ENCODE measurements at places on chromosomes 4 and X.

GRCh38 chr4:149885896-149886295, 70.3 kb upstream of the IQCM start:
- no peaks in the 10 kb centered on the region for H3K36me3 ChIP-seq
- H3K4me3 ChIP-seq, result no peak overlapping the region
- DNase-seq, result peak; percentile 94
- no peak overlapping the region for H3K27ac ChIP-seq
- peaks cover 2% of the 10 kb centered on the region for H3K4me1 ChIP-seq
- no peaks in the 10 kb centered on the region for H3K27me3 ChIP-seq

- H3K4me3 ChIP-seq, result no peak overlapping the region
- H3K27me3 ChIP-seq, result no peaks in the 10 kb centered on the region
These were observed 230.0 kb upstream of the GPC4 start for GRCh38 chrX:133645256-133645655.

GRCh38 chr4:61359301-61359700, 159.2 kb downstream of the ADGRL3 start:
- no peak overlapping the region for H3K27ac ChIP-seq
- no peaks in the 10 kb centered on the region for H3K36me3 ChIP-seq
- H3K27me3 ChIP-seq, result no peaks in the 10 kb centered on the region
- no peak overlapping the region for H3K4me3 ChIP-seq
- no peaks in the 10 kb centered on the region for H3K4me1 ChIP-seq

DNA sequence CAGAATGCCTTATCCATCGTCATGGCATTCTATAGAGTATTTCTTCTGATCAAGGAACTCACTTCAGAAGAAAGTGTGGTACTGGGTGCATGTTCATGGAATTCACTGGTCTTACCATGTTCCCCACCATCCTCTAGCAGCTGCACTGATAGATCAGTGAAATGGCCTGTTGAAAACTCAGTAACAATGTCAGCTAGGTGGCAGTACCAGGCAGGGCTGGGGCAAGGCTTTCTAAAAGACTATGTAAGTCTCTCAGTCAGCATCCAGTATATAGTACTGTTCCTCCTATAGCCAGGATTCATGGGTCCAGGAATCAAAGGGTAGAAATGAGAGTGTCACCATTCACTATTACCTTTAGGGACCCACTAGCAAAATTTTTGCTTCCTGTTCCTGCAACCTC, 15.8 kb upstream of the LDB2 start:
- no peaks in the 10 kb centered on the region for H3K4me1 ChIP-seq
- no peaks in the 10 kb centered on the region for H3K36me3 ChIP-seq
- peak; percentile 56 for DNase-seq
- H3K27me3 ChIP-seq, result no peaks in the 10 kb centered on the region
- H3K4me3 ChIP-seq, result no peak overlapping the region

DNA sequence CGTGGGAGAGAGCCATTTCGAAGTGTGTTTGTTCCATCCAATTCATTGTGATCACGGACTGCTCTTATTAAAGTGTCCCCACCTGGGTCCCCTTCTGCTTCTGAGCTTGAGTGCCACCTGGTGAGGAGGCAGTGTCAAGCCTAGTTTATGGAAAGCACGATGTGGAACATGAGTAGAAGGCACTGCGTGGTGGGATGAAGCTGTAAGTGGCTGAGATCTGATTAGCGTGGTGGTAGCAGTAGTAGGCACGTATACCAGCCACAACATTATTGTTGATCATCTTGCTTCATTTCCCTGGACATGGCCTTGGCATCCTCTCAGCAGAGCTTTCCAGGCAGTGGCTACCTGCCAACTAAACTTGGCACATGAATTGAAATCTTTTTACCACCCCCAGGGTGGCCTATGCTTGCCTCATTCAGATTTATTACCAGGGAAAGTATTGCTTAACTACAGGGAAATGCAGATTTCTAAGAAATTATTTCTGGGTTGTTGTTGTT, 46.4 kb downstream of the GPAT3 start:
- H3K4me1 ChIP-seq, result no peaks in the 10 kb centered on the region
- no peak overlapping the region for H3K4me3 ChIP-seq
- H3K27ac ChIP-seq, result no peak overlapping the region
- H3K27me3 ChIP-seq, result no peaks in the 10 kb centered on the region
- DNase-seq, result peak; percentile 68

DNA sequence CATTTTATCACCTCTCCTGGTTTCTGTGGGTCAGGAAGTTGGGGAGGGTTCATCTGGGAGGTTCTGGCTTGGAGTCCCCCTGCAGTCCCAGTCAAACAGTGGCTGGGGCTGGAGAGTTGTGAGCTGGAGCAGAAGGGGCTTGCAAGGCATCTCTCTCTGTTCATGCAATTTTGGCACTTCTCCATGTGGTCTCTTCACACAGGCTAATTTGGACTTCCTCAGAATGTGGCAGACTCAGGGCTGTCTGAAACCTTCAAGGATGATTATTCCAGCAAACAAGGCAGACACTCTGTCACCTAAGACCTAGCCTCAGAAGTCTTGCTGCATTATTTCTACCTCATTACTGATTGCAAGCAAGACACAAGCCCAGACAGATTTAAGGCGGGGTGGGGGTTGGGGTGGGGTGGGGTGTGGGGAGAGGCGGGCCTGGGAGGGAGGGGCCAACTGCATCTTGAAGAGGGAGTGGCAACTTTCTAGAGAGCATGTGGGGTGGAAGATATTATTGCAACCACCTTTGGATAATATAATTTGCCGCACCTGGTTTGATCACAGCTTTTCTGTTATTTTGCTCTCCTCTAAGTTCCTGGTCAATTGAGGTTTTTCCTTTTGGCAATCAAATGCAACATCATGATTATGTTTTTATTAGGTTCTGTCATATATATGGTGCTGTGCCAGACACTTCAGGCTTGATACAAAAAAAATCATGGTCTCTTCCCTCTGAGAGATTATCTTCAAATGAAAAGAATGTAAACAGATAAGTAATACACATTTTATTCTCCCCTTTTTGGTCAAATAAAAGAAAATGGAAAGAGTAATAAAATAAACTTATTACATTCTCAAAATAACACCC, 799.5 kb downstream of the RPA4 start:
- no peak overlapping the region for H3K27ac ChIP-seq
- no peaks in the 10 kb centered on the region for H3K36me3 ChIP-seq
- no peak for DNase-seq
- no peaks in the 10 kb centered on the region for H3K4me1 ChIP-seq

DNA sequence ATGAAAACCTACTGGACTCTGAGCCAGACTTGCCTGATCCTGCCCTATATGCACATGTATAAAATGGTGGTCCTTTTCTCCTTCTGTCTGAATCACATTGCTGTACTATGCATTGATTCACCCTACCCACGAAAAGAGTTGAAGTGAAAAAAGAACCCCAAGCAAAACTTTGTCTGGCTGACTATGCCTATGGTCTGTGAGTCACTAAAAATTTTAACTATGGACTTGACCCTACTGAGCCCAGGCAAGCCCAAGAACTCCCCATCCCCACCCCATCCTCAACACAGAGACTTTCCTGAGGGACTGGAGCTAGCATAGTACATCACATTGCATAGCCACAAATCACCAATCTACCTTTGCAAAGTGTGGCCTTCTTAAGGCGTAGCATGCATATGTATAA, 116.6 kb upstream of the TENM3 start:
- no peaks in the 10 kb centered on the region for H3K27me3 ChIP-seq
- no peak overlapping the region for H3K4me3 ChIP-seq
- DNase-seq, result peak; percentile 81
- H3K4me1 ChIP-seq, result no peaks in the 10 kb centered on the region
- no peak overlapping the region for H3K27ac ChIP-seq

GRCh38 chr4:6113641-6114040, 86.7 kb downstream of the JAKMIP1 start:
- H3K27me3 ChIP-seq, result no peaks in the 10 kb centered on the region
- H3K36me3 ChIP-seq, result no peaks in the 10 kb centered on the region
- no peak overlapping the region for H3K4me3 ChIP-seq
- no peaks in the 10 kb centered on the region for H3K4me1 ChIP-seq
- DNase-seq, result no peak
- H3K27ac ChIP-seq, result no peak overlapping the region

DNA sequence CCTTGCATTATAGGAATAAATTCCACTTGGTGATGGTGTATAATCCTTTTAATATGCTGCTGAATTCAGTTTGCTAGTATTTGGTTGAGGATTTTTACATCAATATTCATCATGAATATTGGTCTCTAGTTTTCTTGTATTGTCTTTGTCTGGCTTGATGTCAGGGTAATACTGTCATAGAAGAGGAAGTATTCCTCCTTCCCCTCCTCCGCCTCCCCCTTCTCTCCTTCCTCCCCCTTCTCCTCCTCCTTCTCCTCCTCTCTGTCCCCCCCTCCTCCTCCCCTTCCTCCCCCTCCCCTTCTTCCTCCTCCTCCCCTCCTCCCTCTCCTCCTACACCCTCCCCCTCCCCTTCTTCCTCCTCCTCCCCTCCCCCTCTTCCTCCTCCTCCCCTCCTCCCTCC, 65.8 kb downstream of the RGS12 start:
- H3K36me3 ChIP-seq, result no peaks in the 10 kb centered on the region
- no peaks in the 10 kb centered on the region for H3K27me3 ChIP-seq
- H3K4me1 ChIP-seq, result no peaks in the 10 kb centered on the region
- H3K27ac ChIP-seq, result no peak overlapping the region

DNA sequence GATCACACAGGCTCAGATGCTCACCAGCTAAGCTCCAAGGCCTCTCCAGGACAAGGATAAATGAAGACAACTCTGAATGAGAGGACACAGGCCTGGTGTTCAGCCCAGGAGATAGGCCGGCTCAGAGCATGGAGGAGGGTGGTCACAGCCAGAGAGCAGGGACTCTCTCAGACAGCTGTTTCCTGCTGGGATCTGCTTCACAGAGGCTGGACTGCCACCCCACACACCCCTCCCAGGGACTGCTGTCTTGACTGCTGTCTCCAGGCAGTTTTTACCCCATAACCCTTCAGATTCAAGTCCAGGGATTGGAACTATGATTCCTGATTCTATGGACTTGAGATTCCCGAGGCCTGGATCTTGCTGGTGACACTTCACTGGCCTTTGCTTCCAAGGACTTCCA, 89.0 kb downstream of the SMIM20 start:
- H3K27me3 ChIP-seq, result no peaks in the 10 kb centered on the region
- H3K27ac ChIP-seq, result no peak overlapping the region
- no peaks in the 10 kb centered on the region for H3K36me3 ChIP-seq
- H3K4me3 ChIP-seq, result no peak overlapping the region

DNA sequence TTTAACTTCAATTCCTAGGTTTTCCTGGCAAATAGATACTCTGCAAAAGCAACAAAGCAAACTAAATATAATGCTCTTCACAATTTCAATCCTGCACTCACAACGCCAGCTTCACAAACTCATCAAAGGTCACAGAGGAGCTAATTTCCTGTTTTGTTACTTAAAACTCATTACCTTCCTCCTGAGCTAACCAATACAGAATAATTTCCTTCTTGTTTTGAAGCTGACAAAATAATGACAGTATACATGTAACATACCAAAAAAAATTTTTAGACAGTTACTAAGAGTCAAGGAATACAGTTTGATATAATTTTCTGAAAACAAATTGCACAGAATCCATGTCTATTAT, 17.9 kb downstream of the CNOT6L start:
- DNase-seq, result no peak
- no peaks in the 10 kb centered on the region for H3K36me3 ChIP-seq
- H3K4me1 ChIP-seq, result peaks cover 4% of the 10 kb centered on the region
- H3K27me3 ChIP-seq, result no peaks in the 10 kb centered on the region

DNA sequence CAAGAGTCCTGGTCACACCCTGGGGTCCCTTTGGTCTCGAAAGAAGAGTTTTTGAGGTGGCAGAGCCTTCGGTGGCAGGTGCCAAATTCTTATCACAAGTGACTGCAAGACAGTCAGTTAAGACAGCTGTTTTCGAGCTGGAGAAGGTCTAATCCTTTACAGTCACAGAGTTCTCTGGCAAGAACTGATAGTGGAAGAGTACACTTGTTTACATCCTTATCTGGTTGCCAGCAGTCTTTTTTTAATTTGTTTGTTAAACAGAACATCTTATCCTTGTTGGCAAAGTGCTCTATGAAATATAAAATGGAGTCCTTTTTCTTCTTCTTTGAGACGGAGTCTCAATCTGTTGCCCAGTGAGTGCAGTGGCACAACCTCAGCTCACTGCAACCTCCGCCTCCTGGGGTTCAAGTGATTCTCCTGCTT, 50.4 kb upstream of the ELOVL6 start:
- H3K4me3 ChIP-seq, result no peak overlapping the region
- H3K36me3 ChIP-seq, result no peaks in the 10 kb centered on the region
- H3K4me1 ChIP-seq, result no peaks in the 10 kb centered on the region

- H3K27me3 ChIP-seq, result peaks cover under 1% of the 10 kb centered on the region
- no peaks in the 10 kb centered on the region for H3K36me3 ChIP-seq
- no peak overlapping the region for H3K27ac ChIP-seq
These were observed 52.0 kb downstream of the SORCS2 start for GRCh38 chr4:7244331-7244665.

DNA sequence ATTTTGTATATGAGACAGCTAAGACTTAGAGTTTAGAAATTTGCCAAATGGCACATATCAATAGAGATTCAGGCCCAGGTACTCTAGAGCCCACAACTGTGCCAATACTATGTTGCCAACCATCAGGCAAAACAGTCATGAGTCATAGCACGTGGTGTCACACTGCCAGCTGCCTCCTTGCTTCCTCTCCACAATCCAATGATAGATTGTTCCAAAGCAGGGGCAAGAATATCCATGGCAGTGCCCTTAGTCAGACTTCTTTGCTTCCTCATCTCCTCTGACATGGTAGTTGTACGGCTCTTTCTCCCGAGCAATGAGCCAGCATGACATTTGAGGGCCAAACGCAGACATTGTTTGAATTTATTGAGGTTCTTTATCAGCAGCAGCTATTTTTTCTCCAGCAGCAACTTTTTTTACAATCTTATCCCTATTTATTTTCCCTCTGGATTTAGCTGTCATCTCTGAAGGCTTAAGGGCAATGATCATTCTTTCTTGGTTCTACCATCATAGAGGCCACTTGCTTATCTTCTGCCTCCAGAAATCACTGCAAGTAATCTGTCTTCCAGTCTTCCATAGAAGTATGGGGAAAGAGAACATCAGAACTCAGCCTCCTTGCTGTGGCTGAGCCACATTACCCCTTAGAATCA, 169.7 kb downstream of the COL4A6 start:
- H3K27ac ChIP-seq, result no peak overlapping the region
- H3K36me3 ChIP-seq, result no peaks in the 10 kb centered on the region
- no peaks in the 10 kb centered on the region for H3K27me3 ChIP-seq
- no peak overlapping the region for H3K4me3 ChIP-seq
- H3K4me1 ChIP-seq, result no peaks in the 10 kb centered on the region
- DNase-seq, result peak; percentile 12

DNA sequence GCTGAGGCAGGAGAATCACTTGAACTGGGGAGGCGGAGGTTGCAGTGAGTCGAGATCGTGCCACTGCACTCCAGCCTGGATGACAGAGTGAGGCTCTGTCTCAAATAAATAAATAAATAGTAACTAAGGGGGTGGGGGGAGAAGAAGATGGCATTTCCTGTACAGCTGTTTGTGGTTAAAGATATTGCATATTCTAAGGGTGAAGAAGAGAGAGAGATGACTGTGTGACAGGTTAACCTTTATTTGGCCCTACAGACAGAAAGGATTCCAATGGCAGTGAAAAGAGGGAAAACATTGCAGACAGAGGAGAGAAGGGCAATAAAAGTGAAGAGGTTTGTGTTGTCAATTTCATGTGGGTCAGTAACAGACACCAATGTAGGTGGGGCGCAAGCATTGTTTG, 9.4 kb downstream of the TASL start:
- H3K36me3 ChIP-seq, result no peaks in the 10 kb centered on the region
- no peaks in the 10 kb centered on the region for H3K4me1 ChIP-seq
- no peaks in the 10 kb centered on the region for H3K27me3 ChIP-seq
- no peak overlapping the region for H3K4me3 ChIP-seq
- DNase-seq, result peak; percentile 54

GRCh38 chrX:42149765-42150164, 226.4 kb upstream of the CASK start:
- H3K27me3 ChIP-seq, result no peaks in the 10 kb centered on the region
- H3K36me3 ChIP-seq, result no peaks in the 10 kb centered on the region
- no peak for DNase-seq
- H3K27ac ChIP-seq, result no peak overlapping the region
- H3K4me1 ChIP-seq, result no peaks in the 10 kb centered on the region
